SK-N-DZ (cell line): ENCODE measurements at places on chromosomes 6 and 20.

DNA sequence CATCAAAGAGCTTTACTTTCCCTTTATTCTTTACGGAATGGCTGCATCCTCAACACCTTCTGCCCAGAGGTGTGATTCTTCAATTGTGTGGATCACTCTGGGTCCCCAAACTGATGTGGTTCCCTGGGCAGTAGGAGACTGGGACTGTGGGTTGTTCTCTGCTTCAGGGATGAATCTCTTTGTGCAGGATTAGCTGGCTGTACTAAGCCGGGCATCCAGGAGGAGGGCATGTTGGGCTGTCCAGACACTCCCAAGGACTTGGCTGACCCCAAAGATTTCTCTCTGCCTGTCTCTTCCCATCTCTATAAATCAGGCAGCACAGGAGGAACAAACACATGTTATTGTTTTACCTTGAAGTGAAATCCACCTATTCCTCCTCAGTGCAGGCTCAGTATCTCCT, 15.3 kb downstream of the FARS2 start:
- no peak for DNase-seq

DNA sequence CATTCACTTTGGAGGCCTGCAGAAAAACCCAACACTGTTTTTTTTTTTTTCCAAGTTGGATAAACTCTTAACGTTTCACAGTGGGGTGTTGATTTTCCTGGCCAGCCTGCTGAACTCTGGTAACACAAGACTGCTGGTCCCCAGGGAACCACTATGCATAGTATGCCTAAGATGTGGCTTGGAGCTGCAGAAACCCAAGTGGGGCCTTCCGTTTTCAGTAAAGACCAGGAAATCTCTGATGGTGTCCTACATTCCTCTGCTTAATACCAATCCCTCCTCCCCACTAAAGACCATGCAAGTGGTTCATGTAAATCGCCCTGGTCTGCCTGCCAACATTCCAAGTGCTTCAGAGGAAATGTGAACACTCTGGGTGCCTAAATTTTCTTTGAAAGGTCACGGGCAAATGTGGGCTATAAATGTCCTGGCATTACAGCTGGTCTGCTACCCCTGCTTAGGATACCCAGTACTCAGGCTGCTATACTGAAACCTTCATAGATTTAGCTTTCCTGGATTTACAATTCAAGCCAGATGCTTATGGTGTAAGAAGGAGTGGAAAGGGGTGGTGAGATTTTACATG, 615.4 kb downstream of the MAFB start:
- peak; percentile 38 for DNase-seq

DNA sequence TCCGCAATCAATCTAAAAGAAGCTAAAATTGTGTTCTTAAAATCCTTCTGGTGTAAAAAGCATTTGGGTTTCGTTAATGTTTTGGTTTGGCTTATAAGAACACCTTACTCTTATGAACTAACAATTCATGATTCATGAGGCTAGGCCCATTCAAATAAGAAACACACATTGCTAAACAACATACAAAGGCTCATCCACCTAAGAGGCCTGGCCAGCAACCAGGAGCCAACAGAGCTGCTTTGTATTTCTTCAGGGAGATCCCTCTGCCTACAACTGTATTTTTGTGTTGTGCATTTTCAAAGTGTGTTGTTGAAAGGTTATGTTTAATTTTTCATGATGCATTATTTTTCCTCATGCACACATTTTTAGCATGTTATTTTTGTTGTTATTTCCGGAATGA, 98.6 kb downstream of the PTPRK start:
- no peak for DNase-seq

- peak; percentile 47 for DNase-seq
These were observed 940.5 kb upstream of the MANEA start for GRCh38 chr6:94636780-94637385.

DNA sequence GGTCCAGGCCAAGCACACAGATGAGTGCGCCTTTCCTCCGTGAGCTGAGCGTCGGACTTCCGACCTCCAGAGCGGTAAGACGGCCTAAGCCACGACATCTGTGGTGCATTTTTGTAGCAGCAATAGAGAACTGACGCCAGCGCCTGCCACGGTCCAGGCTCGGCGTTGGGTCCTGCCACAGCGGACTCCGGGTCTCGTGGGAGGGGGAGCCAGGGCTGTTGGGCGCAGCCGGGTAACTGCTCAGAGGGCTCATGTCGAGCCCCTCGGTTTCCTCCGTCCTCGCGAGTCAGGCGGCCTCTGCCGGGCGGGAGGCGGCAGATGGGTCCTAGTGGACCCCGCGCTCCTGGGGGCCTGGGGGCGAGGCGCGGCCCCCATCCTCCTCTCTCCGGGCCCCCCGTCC, 216.1 kb downstream of the QKI start:
- no peak for DNase-seq

DNA sequence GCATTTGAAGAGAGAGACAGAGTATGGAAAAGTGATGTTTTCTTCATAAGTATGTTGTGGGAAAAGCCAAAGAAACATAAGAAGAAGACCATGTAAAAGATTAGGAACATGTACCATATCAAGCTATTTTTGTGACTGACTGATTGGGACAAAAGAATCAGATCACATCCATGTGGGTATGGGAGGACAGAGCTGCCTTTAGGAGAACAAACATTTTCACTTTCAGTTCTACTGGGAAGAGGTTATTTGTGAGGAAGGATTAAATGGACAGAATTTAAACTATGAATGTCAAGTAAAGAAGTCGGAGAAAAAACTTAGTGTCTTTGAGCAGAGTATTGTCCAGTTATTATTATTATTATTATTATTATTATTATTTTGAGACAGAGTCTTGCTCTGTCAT, 124.4 kb upstream of the HCRTR2 start:
- no peak for DNase-seq

GRCh38 chr20:48007351-48007750, 222.1 kb upstream of the SULF2 start:
- DNase-seq, result no peak

GRCh38 chr6:17995414-17995813, 8.0 kb upstream of the KIF13A start:
- no peak for DNase-seq

GRCh38 chr20:29306390-29307072, 1950.9 kb upstream of the DEFB115 start:
- DNase-seq, result no peak

DNA sequence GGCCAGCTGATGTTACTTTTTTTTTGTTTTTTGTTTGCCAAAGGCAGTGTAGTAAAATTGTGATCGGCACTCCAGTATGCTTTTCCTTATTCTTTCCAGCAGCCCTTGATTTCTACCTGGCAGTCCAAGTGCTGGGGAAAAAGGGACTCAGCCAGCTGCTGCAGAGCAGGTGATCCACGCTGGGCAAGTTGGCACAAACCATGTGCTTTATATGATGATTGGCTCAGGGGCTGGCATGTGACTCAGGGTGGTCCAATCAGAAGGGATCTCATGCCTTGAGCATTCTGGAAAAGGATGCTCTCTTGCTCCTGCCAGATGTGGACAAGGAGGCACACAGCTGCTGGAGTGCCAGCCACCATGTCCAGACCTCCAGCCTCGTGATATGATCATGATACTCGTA, 54.5 kb downstream of the SULF2 start:
- DNase-seq, result no peak

- DNase-seq, result no peak
These were observed 13.8 kb upstream of the HLA-G start for GRCh38 chr6:29813809-29814208.

GRCh38 chr20:44610313-44610962, 28.1 kb downstream of the PKIG start:
- DNase-seq, result no peak

- DNase-seq, result no peak
These were observed 890.0 kb upstream of the CITED2 start for GRCh38 chr6:140264431-140264830.

GRCh38 chr6:140062043-140063020, 687.9 kb upstream of the CITED2 start:
- no peak for DNase-seq

DNA sequence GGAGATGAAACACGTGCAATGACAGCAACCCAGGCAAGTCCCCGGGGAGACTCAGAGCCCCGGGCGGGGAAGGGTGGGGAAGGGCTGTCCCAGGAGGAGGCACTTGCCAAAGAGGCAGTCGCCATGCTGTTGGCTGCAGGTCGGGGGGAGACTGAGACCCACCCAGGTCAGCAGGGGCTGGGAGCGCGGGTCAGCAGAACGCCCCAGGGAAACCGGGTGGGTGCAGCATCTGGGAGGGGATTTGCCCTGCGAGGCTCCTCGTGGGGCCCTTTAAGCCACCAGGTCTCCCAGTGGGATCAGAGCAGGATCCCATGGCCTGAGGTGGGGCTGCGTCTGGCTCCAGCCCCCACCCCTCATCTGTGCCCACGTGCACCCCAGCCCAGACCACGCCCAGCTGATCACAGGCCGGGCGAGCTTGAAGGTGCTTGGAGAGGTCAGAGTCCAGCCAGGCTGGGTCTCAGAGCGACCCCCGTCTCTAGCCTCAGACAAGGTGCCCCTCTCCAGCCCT, 65.5 kb downstream of the YTHDF1 start:
- DNase-seq, result no peak

DNA sequence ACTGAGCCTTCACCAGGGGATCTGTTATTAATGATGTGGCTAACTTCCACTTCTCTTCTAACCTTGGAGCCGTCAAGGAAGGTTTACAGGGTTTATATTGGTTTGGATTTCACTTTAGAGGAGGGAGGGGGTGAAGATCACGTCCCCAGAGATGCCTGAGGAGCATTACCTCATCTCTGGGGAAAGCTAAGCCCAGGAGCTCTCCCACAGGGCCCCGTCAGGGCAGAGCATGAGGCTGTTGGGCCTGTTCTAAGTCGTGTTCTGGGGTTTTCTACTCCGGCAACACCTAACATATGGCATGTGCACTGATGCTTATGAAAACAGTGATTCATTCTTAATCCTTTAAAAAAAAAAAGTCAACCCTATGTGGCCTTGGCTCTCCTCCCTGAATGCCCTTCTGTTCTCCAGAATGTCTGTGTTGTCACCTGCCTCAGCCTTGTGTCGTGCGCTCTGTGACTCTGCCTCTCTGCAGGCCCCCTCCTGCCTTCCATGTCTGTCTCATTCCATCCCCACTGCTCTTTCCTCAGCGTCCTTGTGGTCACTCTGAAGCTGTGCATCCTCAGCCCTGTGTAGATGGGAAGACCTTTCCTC, 97.4 kb upstream of the JARID2 start:
- DNase-seq, result peak; percentile 25

DNA sequence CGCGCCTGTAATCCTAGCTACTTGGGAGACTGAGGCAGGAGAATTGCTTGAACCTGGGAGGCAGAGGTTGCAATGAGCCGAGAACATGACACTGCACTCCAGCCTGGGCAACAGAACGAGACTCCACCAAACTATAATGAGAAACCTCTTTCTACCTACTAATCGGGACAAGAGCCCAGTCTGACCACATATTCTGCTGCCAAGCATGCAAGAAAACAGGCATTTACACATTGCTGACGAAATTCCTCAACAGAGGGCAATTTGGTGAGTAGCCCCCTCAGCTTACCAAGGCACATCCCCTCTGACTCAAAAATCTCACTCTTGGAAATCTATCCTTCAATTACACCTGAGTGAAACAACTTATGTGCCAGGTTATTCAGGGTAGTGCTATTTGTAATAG, 81.2 kb downstream of the SLC23A2 start:
- no peak for DNase-seq

DNA sequence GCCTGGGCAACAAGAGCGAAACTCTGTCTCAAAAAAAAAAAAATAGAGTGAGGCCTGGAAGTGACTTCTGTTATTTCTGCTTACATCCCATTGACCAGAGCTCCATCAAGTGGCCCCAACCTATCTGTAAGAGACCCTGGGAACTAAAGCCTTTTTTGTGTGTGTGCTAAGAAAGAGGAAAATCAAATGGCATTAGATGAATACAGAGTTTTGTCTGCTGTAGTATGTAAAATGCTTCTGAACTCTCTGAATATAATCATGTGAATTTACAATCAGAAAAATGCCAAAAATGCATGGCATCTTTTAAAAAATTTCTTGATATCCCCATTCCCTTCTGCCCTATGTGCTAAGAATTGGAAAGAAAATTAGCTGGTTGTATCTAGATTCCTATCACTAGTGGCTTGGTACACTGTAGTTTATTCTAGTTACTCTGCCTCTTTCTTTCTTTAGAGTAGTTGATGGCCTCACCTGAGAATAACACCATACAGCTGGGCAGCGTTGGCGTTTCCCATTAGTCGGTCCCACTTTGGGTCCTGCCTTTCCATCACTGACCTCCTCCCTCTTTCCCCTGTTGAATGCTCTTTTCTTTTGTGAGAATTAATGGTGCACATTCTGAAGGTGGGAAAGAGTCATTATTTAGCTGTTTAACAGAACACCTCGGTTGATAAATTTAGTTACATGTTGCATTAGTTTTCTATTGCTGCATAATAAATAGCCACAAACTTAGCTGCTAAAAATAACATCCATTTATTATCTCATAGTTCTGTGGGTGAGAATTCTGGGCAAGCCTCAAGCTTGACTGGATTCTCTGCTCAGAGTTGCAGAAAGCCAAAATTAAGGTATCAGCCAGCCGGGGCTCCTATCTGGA, 38.2 kb downstream of the SAMD5 start:
- no peak for DNase-seq

- no peak for DNase-seq
These were observed 9.8 kb downstream of the KIF3B start for GRCh38 chr20:32287231-32287638.

- DNase-seq, result no peak
These were observed 50.5 kb downstream of the SAMD5 start for GRCh38 chr6:147559006-147559405.

DNA sequence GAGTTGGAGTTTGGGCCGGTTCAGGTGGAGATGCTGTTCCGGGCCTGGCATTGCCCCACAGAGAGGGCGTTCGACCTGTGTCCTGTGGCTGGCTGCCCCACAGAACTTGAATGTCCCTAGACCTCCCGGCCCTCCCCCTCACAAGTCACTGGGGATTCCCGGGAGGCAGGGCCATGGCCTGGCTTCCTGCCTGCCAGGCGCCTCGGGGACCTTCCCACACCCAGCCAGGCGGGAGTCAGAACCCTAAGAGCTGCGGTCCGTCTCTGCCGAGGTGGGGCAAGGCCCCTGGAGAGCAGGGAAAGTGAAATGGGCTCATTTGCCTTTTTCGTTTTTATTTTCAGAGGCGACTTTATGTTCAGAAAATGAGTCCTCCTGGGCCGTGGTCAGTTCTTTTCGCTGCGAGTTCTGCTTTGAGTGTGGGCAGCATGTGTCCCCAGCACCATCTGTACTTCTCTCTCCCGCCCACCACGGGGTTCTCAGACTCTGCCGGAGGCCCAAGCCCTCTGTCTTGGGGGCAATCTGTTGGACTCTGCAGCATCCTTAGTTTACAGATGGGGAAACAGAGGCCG, 8.5 kb downstream of the RBM38 start:
- DNase-seq, result no peak

- no peak for DNase-seq
These were observed 45.9 kb upstream of the SASH1 start for GRCh38 chr6:148296771-148297170.
